Tibial nerve (tissue), 4 donors: ENCODE measurements at places on chromosomes 7 and 10. TPM values are rescaled to one million over a fixed set of nuclear protein-coding genes. Genes with fewer than 3 reads are reported as not detected.
A peak's percentile ranks its signal among the peaks of the same experiment; 100 is the strongest.

CYP2C19 gene
- total RNA-seq: not detected

FEZF1 gene
- not detected for total RNA-seq

SCART1 gene
- total RNA-seq: 5.0 TPM

ABCB4 gene
- 1.1 TPM for total RNA-seq

CUBN gene
- 9.2 TPM for total RNA-seq

RAB19 gene
- total RNA-seq: not detected

MTURN gene
- total RNA-seq: 156 TPM

MBL2 gene
- total RNA-seq: 0.22 TPM

TACR2 gene
- 4.6 TPM for total RNA-seq

GSTK1 gene
- 149 TPM for total RNA-seq

POLL gene
- 38.1 TPM for total RNA-seq

SEMA3A gene
- 2.9 TPM for total RNA-seq

- peak overlapping the region; percentile 54 for H3K4me3 ChIP-seq
- H3K27ac ChIP-seq: peak overlapping the region; percentile 100
- H3K27me3 ChIP-seq: no peaks in the 10 kb centered on the region
These were observed 1.5 kb downstream of the LZTS2 start for GRCh38 chr10:101000915-101001658.

DNA sequence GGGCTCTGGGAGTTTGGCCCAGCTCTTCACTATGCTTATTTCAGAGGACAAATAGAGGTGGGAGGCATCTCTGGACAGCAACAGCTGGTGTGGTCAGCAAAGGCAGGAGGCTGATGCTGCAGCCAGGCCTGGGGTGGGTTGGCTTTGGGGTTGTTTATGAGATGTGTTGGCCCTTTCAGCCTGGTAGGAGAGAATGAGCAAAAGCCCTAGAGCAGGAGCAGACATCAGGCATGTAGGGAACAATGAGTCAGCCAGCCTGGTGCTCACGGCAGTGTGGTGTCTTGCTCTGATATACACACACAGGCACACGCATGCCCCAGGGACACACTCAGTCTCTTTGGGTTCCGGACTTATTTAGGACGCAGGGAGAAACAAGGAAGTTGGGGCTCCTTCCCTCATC lies 157.1 kb downstream of the PRKCQ start:
- H3K36me3 ChIP-seq: no peaks in the 10 kb centered on the region
- no peak for DNase-seq
- H3K4me1 ChIP-seq: no peaks in the 10 kb centered on the region
- H3K27me3 ChIP-seq: no peaks in the 10 kb centered on the region

DNA sequence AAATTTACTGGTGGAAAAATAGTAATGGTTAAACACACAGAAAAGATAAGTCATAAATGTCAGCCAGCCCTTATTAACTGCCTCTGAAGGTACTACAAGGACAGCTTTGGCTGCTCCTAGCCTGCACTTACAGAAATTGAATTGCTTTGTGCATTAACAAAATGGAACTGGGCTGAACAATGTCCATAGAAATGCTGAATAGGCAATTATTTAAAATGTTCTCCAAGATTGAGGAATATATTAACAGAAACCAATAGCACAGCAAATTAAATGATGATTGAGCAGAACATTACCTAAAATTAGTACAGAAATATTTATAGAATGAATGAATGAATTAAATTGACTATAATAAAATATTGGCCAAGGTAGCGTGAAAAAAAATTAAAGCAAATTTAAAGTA lies 42.4 kb upstream of the AGMO start:
- no peak for DNase-seq
- no peak overlapping the region for H3K4me3 ChIP-seq
- H3K4me1 ChIP-seq: no peaks in the 10 kb centered on the region
- H3K27me3 ChIP-seq: no peaks in the 10 kb centered on the region
- H3K36me3 ChIP-seq: no peaks in the 10 kb centered on the region

DNA sequence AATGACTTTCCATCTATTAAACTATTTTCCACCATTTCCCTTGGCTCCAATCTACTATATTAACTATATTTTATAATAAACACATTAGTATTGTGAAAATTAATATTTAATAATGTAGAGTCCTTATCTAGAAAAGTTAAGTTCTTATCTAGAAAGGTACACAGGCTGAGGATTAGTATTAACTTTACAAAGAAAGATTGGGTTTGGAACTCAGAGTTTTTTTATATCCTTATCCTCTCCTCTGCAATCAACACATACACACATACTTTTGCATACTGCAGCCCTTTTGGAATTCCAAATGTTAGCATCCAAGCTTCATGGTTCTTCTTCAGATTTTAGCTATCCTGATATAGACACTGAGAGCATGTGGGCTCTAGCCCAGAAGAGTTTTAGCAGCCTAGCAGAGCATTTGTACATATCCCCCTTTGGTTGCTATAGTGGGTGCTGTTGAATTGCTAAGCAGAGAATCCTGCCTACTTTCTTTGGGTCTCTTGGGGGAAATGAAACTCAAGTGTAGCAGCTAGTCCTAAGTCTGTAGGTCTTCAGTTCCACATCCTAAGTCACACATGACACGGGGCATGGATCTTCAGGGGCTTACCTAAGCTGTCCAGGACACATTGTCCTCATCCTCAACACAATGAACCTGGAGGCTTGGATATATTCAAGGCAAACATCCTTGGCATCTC lies 874.6 kb downstream of the LRMDA start:
- H3K36me3 ChIP-seq: no peaks in the 10 kb centered on the region
- no peaks in the 10 kb centered on the region for H3K27me3 ChIP-seq
- no peak overlapping the region for H3K27ac ChIP-seq
- DNase-seq: no peak
- H3K4me1 ChIP-seq: peaks cover 25% of the 10 kb centered on the region
- no peak overlapping the region for H3K4me3 ChIP-seq

DNA sequence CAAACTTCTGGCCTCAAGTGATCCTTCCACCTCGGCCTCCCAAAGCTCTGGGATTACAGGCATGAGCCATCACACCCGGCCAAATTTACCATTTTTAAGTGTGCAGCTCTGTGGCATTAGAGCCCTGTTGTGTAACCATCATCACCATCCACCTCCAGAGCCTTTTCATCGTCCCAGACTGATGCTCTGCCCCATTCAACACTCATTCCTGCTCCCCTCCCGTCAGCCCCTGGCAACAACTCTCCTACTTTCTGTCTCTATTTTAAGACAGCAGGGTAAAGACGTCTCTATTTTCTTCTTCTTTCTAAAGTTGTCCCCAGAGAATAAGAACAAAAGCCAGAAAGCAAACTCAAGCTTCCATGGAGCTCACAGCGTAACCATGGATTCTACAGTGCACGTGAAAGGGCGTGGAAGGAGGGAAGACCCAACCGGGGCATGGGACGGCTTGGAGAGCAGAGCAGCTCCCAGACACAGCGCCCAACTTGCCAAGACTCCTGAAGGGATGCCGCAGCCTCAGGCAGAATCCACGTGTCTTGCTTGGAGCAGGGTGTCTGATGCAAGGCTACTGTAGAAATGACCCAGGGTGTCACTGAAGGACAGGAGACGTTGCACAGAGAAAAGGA lies 42.7 kb upstream of the PITRM1 start:
- H3K27me3 ChIP-seq: no peaks in the 10 kb centered on the region
- H3K36me3 ChIP-seq: no peaks in the 10 kb centered on the region
- no peaks in the 10 kb centered on the region for H3K4me1 ChIP-seq
- H3K27ac ChIP-seq: no peak overlapping the region
- DNase-seq: no peak
- no peak overlapping the region for H3K4me3 ChIP-seq

GRCh38 chr7:157010588-157011332 lies at the start of gene MNX1:
Gene MNX1, minus strand, starts transcription at chr7:157010663. Its CDS starts 313 bp downstream, at chr7:157010350.
- H3K4me1 ChIP-seq: peaks cover 7% of the 10 kb centered on the region
- no peaks in the 10 kb centered on the region for H3K36me3 ChIP-seq
- H3K27ac ChIP-seq: no peak within 1 kb of the TSS
- peak within 1 kb of the TSS; percentile 6 for H3K4me3 ChIP-seq
- DNase-seq: no peak

DNA sequence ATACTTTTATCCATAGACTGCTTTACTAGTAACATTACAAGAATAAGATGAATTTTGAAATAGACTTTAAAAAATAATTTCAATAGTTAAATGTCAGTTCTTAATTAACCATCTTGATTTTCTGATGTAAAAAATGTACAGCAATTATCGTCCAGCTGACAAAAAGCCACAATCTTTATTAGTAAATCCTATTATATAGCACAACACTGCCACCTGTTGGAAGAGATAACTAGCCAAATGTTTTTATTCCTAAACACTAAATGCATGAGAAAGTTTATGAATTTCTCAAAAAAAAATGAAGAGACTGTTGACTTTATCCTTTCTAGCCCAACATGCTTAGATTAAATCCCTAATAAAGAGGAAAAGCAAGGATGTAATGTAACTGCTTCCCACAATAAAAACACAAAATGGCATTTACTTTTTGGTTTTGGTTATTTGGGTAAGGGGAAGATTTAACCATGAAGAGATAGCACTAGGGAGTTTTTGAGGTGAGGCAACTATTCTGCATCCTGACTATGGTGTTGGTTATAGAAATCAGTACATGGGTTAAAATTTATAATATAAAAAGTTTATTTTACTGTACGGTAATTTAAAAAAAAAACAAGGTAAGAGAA lies 8.0 kb downstream of the COA1 start:
- H3K4me3 ChIP-seq: no peak overlapping the region
- H3K36me3 ChIP-seq: no peaks in the 10 kb centered on the region
- peaks cover 26% of the 10 kb centered on the region for H3K4me1 ChIP-seq
- H3K27ac ChIP-seq: no peak overlapping the region
- DNase-seq: no peak

GRCh38 chr10:24307696-24308485 lies 99.0 kb downstream of the KIAA1217 start:
- no peak for DNase-seq
- H3K4me3 ChIP-seq: no peak overlapping the region
- no peaks in the 10 kb centered on the region for H3K36me3 ChIP-seq
- H3K27ac ChIP-seq: no peak overlapping the region
- H3K27me3 ChIP-seq: no peaks in the 10 kb centered on the region

DNA sequence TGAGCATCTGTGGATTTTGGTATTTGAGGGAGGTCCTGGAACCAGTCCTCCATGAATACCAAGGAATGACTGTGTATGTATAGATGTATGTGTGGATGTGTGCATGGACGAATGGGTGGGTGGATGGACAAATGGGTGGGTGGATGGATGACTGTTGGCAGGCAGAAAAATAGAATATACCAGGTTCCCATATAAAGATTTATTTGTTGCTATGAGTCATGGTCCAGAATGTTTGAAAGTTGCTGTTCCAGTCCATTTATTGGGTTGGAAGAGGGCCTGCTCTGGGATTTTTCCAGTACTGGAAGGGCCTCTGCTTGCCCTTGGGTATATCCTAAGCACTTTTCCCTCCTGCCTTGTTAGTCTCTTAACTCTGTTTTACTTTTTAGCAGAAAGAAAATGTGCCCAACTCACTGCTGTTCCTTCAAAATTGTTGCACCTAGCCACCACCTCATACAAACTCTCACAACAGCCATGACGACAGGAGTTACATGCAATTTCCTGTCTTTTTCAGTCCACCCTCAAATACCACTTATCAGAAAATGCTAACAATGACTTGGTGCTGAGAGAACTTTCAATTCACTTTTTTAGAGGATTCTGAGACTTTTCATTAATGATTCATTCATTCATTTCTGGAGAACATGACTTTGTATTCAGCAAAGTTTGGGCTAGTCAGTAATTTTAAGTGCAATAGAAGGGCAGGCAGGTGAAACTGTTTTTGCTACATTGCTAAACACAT lies 108.1 kb downstream of the EEPD1 start:
- H3K27ac ChIP-seq: no peak overlapping the region
- H3K4me1 ChIP-seq: peaks cover 7% of the 10 kb centered on the region
- no peak overlapping the region for H3K4me3 ChIP-seq
- no peaks in the 10 kb centered on the region for H3K27me3 ChIP-seq

DNA sequence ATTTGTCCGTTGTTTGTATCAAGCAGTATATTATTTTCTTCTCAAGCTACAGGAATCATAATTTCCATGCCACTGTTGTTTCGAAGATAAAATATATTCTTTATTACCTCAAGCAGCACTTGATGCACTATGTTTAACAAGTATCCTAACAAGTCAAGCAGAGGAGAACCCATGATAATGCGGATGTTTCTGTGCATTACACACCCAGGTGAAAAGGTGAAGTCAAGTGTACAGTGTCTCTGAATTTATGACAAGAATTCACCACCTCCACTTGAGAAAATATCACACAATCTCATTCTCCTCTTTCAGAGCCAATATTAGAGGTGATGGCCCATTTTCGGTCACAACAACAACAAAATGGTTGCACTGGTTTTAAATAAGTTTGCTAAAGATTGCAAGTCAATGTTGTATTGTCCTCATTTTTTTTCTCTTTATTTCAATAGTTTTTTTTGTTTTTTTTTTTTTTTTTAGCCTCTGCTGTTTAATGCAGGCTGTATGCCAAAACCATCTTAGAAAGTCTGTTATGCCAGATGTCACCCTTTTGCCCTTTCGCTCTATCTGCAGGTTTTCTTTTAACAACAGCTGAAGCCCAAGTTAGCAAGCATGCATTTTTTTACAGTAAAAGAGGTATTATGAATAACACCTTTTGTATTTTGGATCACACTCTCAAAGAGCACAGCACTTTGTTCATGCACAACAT lies 568.7 kb upstream of the LRRN3 start:
- no peaks in the 10 kb centered on the region for H3K36me3 ChIP-seq
- H3K27ac ChIP-seq: no peak overlapping the region
- no peaks in the 10 kb centered on the region for H3K27me3 ChIP-seq
- DNase-seq: no peak

DNA sequence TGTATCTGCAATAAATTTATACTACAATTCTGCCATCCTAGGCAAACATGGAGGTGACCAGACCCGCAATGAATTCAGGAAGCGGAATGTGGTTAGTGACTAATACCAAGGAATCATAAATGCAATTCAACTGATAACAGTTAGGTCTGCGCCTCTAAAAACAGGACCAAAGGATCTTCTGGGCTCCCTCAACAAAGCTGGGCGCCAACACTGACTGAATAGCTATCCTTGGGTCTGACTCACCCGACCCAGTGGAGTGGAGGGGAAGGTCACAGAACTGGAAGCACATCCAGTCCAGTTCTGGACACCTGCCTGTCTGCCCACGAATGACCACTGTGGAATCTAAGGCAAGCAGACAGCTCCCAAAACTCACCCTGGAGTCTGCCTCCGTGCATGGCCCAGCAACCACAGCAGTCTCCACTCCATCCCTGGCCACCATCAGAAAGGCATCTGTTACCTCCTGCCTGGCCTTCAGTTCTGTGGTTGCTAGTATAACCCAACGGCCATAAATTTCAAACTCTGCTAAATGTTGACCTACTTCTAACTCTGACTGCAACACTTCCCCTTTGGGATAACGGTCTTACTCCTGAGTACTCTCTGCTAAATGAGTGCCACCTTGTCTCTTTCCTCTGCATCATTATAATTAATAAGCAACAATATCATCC lies 43.0 kb upstream of the DLX6 start:
- no peak overlapping the region for H3K27ac ChIP-seq
- no peaks in the 10 kb centered on the region for H3K4me1 ChIP-seq
- H3K4me3 ChIP-seq: no peak overlapping the region
- DNase-seq: peak; percentile 50

GRCh38 chr10:86603256-86603655 lies 51.1 kb upstream of the OPN4 start:
- no peak for DNase-seq
- H3K27ac ChIP-seq: no peak overlapping the region
- H3K4me3 ChIP-seq: no peak overlapping the region
- H3K36me3 ChIP-seq: no peaks in the 10 kb centered on the region
- H3K27me3 ChIP-seq: no peaks in the 10 kb centered on the region

- H3K4me3 ChIP-seq: no peak overlapping the region
- no peak for DNase-seq
- no peak overlapping the region for H3K27ac ChIP-seq
- H3K36me3 ChIP-seq: no peaks in the 10 kb centered on the region
- H3K4me1 ChIP-seq: no peaks in the 10 kb centered on the region
- no peaks in the 10 kb centered on the region for H3K27me3 ChIP-seq
These were observed 48.1 kb downstream of the OSBPL3 start for GRCh38 chr7:24931844-24932243.
